ENCODE measurements at places on chromosomes 16 and 17.

GRCh38 chr17:10278218-10278617 is 79.8 kb upstream of the GAS7 start:
- no peak for DNase-seq

DNA sequence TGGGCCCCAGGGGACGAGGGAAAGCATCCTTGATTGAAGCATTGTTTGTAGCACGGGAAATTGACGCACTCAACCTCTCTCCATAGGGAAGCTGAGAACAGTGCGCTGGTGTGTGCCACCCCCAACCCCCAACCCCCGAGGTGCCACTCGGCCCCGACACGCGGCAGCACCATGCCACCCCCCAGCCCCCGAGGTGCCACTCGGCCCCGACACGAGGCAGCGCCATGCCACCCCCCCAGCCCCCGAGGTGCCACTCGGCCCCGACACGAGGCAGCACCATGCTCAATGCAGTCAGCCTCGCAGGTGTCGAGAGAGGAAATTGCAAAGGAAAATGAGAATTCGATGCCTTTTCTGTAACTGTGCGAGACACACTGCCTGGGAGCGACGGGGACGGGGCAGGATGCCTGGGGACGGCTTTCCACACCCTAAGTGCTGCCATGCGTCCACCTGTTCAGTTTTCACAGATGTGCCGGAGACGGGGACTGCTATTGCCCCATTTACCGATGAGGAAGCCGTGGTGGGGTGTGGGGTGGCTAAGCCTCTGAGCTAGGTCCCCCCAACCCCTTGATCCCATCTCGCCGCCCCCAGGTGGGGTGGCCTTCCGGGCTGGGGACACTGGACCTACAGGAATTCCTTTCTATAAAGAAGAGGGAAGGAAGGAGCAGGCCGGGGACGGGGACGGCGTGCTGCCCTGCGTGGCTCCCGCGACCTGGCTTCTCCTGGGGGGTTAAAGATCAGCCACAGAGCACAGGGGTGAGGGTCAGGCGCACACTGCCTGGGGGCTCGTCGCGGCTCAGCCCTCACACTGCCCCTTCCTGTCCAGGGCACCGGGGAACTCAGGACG is 9.8 kb downstream of the CBFA2T3 start:
- DNase-seq = no peak

GRCh38 chr16:883781-884180 is 83.2 kb upstream of the GNG13 start:
- DNase-seq = no peak

GRCh38 chr17:82356845-82357355 is 2.1 kb upstream of the TEX19 start:
- DNase-seq = no peak

DNA sequence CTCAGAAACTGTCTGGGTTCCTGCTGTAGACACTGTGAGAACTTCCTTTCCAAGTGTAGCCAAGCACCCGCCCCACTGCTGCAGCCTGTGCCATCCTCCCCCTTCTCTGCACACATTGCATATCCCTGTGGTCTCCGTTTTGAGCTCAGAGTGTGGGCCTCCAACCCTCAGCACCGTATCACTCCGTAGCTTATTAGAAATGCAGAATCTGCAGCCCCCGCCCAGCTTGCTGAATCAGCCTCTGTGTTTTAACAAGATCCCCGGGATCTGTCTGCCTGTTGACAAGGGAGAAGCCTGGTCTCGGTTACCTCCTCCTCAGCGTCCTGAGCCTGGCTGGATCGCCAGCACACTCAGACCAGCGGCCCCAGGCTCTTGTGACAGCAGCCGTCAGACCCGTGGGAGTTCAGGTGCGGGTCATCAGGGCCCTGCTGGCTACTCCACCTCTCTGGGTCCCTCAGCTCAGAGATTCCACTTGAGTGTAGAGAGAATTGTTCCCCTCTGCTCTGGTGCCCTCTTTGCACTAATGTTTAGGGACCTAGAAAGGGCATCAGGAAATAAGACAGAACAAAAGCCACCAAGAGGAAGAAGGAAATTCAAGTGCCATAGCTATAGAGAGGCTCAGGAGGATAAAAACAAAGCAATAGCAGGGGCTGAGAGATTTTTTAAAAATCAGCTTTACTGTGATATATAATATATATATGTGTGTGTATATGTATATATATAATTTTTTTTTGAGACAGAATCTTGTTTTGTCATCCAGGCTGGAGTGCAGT is 92.3 kb downstream of the PITPNC1 start:
- DNase-seq = no peak

- no peak for DNase-seq
Measured at GRCh38 chr16:65392806-65393565, 271.1 kb upstream of the CDH11 start.

GRCh38 chr17:44627513-44628242 is 28.6 kb upstream of the MEIOC start:
- no peak for DNase-seq

DNA sequence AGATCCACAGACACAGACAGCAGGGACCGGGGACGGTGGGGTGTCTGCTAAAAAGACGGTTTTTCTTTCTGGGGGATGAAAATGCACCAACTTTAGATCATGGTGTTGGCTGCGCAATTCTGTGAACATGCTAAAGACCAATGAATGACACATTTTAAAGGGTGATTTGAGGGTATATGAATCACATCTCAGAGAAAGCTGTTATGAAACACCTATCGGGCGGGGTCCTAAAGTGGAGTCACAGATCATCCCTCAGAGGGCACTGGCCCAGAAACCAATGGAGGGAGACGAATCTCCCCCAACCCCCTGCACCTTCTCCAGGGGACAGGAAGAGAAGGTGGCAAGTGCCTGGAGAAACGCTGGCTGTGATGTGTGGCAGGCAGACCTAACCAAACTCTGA is 26.0 kb downstream of the KLHDC4 start:
- no peak for DNase-seq

GRCh38 chr17:10208604-10209193 is 10.3 kb upstream of the GAS7 start:
- DNase-seq = no peak

DNA sequence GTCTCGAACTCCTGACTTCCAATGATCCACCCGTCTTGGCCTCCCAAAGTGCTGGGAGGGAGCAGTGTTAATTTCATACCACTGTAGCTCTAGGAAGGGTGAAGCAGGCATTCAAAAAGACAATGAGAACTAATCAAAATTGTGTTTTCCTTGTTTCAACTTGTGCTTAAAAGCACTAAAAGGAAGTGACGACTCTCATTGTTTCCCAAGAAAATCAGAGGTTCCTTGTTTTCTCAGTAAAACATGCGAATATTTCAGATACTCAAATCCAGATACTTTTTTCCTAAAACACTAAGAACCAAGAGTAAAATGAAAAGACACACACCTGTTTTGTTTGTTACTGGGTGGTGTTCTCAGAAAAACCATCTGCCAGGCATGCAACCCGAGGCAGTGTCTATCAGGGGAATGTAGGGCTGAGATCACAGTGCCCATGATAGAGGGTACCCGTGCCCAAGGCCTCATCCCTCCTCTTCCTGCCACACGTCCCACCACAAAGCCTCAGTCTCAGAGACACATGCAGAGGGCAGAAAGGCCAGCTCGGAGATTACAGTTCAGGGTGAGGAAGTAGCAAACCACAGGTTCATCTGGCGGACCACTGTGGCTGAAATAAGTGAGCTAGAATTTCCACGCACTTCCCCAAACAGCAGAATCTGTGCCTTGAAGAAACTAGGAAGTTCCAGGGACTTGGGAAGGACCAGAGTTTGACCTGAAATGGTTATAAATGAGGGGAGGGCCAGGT is 33.7 kb downstream of the GINS3 start:
- no peak for DNase-seq

- no peak for DNase-seq
Measured at GRCh38 chr16:53545433-53545832, 42.4 kb upstream of the AKTIP start.

DNA sequence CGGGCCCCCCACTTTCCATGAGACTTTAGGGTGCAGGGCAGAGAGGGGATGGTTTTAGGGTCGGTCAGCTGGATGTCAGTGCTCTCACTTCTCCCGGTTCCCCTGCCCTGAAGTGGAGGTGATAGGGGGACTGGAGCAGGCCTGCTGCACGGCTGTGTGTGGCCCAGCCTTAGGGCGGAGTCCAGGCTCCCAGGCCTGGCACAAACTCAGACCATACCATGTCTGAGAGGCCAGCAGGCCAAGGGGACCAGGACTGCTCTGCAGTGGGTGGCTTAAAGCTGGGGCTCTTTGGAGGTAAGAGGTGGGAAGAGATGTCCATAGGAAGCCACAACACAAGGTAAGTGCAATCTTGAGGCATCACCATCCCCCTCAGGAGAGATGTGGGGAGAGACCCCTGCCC is 8.3 kb downstream of the TFAP4 start:
- no peak for DNase-seq

DNA sequence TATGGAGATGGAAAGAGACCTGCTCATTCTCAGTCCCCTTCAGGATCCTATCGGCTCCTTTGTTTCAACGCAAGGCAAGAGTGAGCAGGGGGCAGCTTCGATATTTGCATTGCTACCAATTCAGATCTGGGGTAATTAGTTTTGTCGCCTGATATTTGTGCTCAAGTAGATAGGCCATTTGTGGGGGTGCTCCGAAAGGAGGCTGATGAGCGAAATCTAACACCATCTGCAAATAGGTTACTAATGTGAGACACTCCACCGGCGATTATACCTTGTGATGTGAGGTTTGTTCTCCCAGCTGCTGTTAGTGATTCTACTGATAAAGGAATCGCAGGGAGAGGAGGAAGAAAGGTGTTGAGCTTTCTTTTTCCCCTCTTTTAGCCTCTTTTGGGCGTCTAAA is 31.5 kb downstream of the WSCD1 start:
- DNase-seq = no peak

DNA sequence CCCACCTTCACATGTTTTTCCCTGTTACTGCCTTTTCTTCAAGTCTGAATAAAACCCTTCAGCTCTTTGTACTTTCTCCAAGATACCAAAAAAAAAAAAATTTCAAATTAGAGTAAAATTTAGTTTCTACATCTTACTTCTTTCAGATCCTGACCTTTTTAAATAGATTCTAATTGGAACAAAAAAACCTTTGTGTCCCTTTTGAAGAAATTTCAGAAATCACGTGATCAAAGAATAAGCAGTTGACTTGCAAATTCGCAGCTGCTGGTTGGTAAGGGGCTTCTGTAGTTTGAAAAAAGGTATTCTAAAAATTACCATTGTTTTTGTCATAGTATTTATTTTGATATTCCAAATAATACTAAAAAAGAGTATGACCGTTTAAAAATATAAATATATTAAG is 71.7 kb downstream of the CDC27 start:
- DNase-seq = no peak

GRCh38 chr17:79732804-79733691 is 2.3 kb downstream of the ENPP7 start:
- DNase-seq = no peak

GRCh38 chr17:46053911-46054534 is 55.0 kb downstream of the STH start:
- DNase-seq = no peak

DNA sequence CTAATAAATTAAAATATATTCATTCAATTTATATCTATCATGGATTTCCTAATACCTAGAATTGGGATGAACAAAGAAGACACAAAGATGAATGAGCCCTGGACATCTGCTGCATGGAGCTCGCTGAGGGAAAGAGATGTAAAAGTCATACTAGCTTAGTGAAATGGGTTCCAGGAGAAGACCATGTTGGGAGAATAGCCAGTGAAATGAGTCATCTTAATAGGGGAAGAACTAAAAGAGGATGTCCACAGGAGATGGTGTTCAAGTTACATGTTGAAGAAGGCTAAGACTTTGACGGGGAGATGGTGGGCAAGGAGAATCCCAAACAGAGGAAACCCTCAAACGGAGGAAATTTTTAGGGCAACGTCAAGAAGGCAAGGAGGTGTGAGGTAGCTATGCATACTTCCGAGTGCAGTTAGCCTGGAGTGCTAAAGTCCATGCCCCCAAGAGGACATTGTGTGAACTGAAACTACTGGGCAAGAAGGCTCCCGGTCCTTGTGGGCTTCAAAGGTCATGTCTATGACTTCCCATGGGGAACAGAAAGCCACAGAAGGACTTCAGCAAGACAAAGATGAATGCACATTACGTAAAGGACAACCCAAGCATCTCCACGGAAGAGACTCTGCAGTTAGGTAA is 220.5 kb upstream of the CDH11 start:
- DNase-seq = no peak

- DNase-seq = peak; percentile 8
Measured at GRCh38 chr16:31880322-31880979, 6.8 kb downstream of the ZNF267 start.

- no peak for DNase-seq
Measured at GRCh38 chr17:5220074-5220473, 14.6 kb downstream of the SCIMP start.

GRCh38 chr17:68302066-68302564 is 10.8 kb downstream of the ARSG start:
- DNase-seq = no peak

DNA sequence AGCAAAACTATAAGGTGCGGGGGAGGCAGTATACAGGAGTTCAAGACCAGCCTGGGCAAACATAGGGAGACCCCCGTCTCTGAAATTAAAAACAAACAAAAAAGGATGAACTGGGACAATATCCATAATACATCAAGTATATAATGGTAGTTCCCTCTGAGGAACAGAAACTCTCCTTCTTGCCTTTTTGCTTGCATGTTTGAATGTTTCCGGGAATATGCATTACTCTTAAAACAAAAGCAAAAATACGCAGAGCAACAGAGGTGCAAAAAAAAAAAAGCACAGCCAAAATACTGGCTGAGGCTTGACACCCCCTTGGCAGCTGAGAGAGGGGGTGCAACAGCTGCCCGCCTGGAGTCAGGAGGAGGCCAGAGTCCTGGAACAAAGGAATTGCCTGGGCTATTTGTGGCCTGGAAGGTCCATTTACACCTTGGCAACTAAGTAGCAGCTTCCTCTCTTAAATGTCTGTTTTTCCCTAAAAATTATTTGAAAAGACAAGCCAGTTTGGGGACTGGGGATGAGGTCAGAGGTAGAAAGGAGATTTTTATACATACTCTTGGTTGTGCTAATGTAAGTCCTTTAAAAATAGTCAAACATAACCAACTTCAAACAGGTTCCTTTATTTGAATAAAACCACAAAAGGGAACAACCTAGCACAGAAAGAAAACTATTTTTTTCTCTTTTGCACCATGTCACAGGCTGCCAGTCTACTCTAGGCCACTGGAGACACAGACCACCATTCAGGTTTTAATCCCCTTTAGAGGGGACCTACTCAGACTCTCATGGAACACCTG is 19.5 kb downstream of the USP7 start:
- DNase-seq = no peak

GRCh38 chr17:3818786-3819185 is 17.8 kb upstream of the ITGAE start:
- no peak for DNase-seq

DNA sequence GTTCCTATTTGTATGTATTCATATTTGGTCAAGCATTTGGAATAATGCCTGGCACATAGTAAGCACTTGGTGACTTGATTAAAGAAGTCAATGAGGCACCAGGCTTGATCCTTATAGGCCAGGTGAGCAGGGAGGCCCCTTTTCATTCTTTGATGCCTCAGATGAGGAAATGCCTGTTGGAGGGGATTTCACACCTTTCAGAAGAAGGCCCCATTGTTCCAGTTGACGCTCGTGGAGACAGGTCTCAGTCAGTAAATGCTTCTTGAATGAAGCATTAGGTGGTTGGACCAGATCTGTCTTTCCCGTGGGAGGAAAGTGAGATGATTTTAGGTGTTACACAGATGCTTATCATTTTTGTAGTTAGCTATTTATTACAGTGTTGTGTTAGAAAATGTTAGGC is 13.0 kb downstream of the LCMT1 start:
- DNase-seq = no peak

Data from hematopoietic multipotent progenitor cell treated with erythropoietin and hydrocortisone succinate and interleukin-3 and kit ligand, for 15 days (in vitro differentiated cells).